Ecto neural progenitor cell (in vitro differentiated cells): ENCODE measurements at places on chromosomes 4 and X.

DNA sequence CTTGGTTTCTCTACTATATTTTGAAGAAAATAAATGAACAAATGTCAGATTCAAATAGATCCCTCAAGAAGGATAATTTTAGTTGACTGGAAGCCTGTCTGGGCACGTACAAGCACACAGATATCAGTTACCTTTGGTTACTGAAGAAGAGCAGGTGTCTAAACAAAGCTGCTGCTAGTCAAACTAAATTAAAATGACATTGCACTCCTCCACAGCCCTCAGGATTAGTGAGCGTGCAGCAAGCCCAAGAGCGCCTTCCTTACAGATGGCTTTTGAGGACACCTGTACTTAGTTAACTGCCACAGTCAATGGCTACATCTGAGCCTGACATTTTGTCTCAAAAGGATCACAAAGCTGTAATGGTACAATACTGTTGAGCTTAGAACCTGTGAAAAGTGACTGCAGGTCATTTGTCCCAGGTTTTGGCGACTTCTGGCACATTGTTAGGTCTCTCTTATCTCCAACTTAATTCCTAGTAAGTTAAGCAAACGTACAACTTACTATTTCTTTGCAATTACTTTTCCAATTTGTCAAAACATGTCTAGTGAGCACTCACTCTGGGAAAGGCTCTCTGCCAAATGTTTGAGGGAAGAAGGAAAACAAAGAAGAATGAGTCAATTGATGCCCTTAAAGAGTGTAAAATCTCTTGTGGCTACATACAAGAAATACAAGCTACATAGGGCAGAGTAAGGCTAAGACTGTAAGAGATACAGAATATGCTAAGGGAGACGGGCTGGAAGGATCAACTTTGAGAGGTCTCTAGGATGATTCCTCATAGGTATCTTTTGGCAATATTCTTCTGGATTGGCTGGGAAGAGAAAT, 25.6 kb upstream of the DAPP1 start:
- DNase-seq: no peak

DNA sequence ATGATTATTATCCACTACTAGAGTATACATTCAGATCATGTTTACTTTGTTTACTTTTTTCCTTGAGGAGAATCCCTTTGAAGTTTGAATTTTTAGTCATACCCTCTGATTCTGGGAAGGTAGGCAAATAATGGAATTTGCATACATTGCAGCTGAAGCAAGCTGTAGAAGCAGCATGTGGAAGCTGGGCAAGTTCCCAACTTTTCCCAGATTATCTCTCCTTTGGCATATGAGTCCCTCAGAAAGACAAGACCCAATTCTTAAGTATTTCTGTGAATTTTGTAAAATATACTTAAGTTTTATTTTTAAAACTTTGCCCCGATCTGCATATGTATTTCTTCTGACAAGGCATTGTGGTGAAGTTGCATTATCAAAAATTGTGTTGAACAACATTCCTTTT, 94.9 kb downstream of the CNKSR2 start:
- DNase-seq: no peak

DNA sequence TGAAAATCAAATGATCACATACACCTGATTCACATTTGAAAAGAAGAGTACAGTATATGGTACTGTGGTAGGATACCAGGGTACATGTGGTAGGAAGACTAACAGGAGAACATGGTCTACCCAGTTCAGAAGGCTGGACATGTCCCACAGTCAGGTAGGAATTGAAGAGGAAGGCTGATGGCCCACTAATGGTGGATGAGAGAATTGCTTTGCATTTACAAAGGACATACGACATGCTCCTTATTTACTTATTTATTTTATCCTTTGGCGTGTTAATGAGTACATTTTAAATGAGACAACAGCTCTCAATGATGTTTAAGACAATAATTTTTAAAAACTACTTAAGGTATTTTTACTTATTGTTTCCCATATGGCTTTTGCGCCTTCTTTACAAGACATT, 106.7 kb upstream of the BMP2K start:
- no peak for DNase-seq

- no peak for DNase-seq
Observed at GRCh38 chr4:189988877-189989431, 38.1 kb downstream of the FRG2 start.

DNA sequence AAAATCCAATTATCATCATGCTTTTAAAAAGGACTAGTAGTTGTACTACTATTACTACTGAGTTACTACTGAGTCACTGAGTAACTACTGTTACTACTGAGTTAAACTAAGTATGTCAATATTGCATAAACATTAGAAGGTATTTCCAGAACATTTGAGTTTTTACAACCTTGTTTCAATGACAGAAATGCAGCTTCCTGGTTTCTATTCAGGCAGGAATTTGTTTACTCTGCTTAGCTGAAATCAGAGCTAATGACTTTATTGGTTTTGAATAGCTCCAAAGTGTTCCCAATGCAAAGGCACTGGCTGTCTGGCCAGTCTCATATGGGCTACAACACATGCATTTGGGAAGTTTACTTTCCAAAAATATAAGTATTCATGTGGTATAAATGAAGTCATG, 12.0 kb downstream of the RPS6KA6 start:
- DNase-seq: no peak

- no peak for DNase-seq
Observed at GRCh38 chrX:147981038-147981752, at the start of gene FMR1NB. TSS of gene FMR1NB (plus strand) at chrX:147981337. CDS start at chrX:147981403, 66 bp downstream.

DNA sequence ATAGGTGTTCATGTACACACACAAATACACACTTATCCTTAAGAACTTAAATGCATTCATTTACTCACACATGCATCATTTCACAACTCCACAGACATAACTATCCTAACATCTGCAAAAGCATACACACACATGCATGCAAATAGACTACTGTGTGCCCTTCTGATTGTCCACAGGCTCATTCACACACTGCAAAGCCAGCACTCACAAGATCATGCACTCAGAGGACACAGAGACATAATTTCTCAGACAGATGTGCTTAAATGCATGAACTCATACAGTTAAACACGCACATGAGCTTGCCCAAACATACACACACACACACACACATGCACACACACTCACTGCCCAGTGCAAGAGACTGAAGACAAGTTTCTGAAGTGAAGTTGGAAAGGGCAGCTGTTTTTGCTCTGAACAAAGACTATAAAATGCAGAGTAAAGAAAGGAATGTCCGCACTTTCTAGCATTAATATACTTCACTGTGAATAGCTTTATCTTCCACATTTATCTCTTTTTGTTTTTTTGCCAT, 1018.0 kb upstream of the HS3ST1 start:
- no peak for DNase-seq
